ENCODE measurements at places on chromosomes 1 and 21.

- H3K36me3 ChIP-seq = no peaks in the 10 kb centered on the region
- no peak for DNase-seq
- no peaks in the 10 kb centered on the region for H3K27me3 ChIP-seq
- peak overlapping the region; percentile 89 for H3K27ac ChIP-seq
- H3K4me1 ChIP-seq = peaks cover 27% of the 10 kb centered on the region
Observed at GRCh38 chr1:226972931-226973330, 32.8 kb downstream of the COQ8A start.

- H3K27me3 ChIP-seq = no peaks in the 10 kb centered on the region
- no peak overlapping the region for H3K4me3 ChIP-seq
- H3K36me3 ChIP-seq = no peaks in the 10 kb centered on the region
- H3K27ac ChIP-seq = no peak overlapping the region
Observed at GRCh38 chr1:203754455-203754864, 10.5 kb upstream of the LAX1 start.

GRCh38 chr1:187665483-187665882 is 836.7 kb downstream of the PLA2G4A start:
- DNase-seq = no peak
- H3K36me3 ChIP-seq = no peaks in the 10 kb centered on the region
- H3K27ac ChIP-seq = no peak overlapping the region
- no peaks in the 10 kb centered on the region for H3K4me1 ChIP-seq

GRCh38 chr1:101128211-101128727 is 102.7 kb upstream of the DPH5 start:
- DNase-seq = no peak
- H3K4me1 ChIP-seq = peaks cover 9% of the 10 kb centered on the region
- H3K4me3 ChIP-seq = no peak overlapping the region
- no peak overlapping the region for H3K27ac ChIP-seq

DNA sequence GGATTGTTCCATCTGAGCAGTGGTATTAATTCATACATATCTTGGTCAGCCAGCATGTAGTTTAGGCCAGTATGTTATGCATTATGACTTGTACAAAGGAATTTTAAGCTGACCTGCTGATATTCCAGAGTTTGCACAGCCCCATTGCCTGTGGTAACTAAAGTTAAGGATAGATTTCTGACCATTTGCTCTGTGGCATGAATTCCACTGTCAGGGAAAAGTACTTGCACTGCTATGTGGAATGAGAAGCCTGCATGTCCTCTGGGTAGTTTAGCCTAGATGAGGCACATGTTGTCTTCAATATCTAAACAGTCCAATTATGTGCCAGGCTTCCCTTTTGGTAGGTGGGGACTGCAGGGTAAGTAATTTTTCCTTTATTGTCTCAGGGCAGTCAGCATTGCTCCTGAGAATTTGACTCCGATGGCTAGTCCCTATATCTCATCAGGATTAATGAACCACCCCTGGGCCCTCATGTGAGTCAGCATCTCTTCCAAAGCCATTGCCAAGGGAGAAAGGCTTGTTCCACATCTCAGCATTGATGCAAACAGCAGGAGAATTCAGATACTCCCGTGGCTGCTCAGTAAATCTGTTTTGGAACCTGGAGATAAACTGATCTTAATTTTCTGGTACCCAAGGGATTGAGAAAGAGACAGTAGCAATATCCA is 30.2 kb downstream of the NEK7 start:
- no peaks in the 10 kb centered on the region for H3K36me3 ChIP-seq
- H3K4me3 ChIP-seq = no peak overlapping the region
- H3K27ac ChIP-seq = no peak overlapping the region
- no peaks in the 10 kb centered on the region for H3K27me3 ChIP-seq
- H3K4me1 ChIP-seq = peaks cover 6% of the 10 kb centered on the region
- DNase-seq = no peak

DNA sequence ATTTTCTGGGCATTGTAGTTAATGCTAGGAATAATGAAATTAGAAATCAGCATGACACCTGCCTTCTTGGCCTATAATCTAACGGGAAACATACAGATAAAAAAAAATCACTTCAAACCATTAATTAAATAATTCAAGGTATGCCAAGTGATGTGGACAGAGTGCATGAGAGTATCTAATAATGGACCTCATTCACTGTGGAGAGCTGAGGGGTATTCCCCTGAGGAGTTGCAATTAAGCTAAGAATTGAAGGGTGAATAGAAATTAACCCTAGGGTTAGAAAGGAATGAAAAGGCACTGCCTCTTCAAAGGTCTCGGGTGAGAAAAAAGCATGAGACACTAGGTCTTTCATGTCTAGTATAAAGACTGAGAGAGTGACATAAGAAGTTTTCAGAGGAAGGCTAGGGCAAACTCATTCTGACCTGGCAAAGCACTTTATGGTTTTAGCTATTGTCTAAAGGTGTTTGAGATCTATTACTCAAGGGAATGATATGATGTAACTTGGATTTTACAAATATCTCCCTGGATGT is 466.1 kb downstream of the KCNT2 start:
- no peak overlapping the region for H3K27ac ChIP-seq
- H3K4me3 ChIP-seq = no peak overlapping the region
- DNase-seq = no peak
